ENCODE measurements at places on chromosomes 13 and 19.
A peak's percentile ranks its signal among the peaks of the same experiment; 100 is the strongest.

DNA sequence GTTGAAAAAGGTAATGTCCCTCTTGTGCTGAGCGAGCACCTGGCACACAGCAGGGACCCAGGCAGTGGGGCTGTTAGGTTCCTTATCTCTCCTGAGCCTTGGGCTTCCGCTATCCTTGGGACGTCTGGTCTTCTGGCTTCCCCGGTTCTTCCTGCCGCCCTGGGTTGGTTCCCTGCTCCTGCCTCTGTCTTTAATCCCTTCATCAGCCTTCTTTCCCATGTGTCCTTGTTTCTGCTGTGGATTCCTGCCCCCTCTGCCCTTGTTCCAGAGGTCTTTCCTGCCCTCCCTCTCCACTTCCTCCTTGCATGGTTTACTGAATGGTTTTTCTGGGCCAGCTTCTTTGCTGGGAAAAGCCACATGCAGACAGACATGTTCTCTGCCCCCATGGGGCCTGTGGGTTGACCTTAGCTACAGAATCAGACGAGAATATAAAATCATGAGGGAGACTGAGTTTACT lies 2.6 kb downstream of the EPN1 start:
- DNase-seq = no peak

- DNase-seq = no peak
Observed at GRCh38 chr13:74678308-74678965, 544.2 kb upstream of the KLF12 start.

GRCh38 chr19:14450168-14450874 lies 17.2 kb downstream of the PKN1 start:
- no peak for DNase-seq

DNA sequence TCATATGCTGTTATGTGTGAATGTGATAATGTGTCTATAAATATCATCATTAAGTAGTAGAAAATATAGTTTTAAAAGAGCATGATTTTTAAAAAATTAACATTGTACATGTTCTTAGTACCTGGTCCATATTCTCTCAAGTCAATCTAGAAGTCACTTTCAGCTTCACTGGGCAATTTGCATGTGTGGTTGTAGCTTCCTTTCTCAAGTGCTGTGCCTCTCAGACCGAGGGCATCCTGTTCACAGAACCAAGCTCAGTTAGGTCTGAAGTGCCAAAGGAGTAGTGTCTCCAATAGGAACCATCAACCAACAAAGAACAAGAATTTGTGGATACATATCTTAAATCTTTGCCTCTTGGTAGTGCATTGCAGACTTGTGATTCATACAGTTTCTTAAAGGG lies 541.8 kb upstream of the SLC10A2 start:
- no peak for DNase-seq

- no peak for DNase-seq
Observed at GRCh38 chr13:102792396-102792795, 6.4 kb downstream of the POGLUT2 start.

- DNase-seq = no peak
Observed at GRCh38 chr19:55101261-55101660, 16.2 kb downstream of the PPP1R12C start.

DNA sequence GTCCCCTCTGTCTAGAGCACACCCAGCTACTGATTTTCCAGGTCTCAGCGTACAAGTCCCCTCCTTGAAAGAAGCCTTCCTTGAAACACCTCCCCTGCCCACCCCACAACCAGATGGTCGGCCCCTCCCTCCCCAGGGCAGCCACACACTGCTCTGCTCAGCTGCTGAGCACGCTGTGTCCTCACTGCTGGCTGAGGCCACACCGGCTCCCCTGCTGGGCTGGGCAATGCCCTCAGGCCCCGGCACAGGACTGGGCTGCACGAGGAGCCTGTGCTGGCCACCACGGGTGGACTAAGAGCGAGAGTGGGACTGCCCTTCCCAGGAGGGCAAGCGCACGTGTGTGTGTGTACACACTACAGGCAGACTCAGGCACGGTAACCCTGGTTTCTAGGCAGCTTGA lies 11.8 kb upstream of the RSPH6A start:
- DNase-seq = no peak

- no peak for DNase-seq
Observed at GRCh38 chr13:99976575-99976974, 5.0 kb upstream of the ZIC5 start.

DNA sequence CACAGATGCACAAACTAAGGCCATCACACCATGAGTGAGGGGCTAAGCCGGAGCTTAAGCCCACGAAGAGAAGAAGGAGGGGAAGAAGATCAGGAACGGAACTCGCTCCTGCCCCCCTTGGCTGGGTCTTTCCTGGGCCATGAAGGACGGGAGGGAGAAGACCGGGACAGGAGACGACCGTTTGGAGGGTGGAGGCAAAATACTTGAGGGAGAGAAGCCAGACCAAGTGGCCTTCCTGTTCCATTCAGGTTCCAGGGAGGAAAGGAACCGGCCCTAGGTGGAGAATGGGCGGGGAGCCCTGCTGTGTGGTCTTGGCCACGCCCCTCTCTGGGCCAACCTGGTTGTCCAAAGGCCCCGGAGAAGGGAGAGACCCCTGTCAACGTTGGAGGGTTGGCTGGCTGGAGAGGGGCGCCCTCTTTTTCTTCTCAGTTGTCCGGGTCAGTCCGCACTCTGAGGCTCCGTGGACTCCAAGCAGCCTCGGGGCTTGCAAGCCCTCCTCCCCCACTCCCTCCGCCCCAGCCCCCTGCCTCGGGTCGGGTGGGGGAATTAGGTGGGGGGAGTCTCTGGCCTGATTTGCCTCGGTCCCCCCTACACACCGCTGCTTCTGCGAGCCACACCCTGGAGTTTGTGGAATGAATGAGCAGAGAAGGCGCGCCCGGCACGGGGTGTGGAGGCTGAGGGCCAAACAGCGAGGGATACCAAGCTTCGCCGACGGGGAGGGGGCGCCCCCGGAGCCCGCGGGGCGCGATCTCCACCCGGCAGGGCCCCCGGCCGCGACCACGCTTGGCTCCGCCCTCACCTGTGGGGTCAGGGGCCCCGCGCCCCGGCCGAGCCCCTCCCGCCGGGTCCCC lies 757 bp downstream of the FBN3 start:
- DNase-seq = no peak

- DNase-seq = no peak
Observed at GRCh38 chr13:44801990-44802389, 187.3 kb downstream of the NUFIP1 start.

DNA sequence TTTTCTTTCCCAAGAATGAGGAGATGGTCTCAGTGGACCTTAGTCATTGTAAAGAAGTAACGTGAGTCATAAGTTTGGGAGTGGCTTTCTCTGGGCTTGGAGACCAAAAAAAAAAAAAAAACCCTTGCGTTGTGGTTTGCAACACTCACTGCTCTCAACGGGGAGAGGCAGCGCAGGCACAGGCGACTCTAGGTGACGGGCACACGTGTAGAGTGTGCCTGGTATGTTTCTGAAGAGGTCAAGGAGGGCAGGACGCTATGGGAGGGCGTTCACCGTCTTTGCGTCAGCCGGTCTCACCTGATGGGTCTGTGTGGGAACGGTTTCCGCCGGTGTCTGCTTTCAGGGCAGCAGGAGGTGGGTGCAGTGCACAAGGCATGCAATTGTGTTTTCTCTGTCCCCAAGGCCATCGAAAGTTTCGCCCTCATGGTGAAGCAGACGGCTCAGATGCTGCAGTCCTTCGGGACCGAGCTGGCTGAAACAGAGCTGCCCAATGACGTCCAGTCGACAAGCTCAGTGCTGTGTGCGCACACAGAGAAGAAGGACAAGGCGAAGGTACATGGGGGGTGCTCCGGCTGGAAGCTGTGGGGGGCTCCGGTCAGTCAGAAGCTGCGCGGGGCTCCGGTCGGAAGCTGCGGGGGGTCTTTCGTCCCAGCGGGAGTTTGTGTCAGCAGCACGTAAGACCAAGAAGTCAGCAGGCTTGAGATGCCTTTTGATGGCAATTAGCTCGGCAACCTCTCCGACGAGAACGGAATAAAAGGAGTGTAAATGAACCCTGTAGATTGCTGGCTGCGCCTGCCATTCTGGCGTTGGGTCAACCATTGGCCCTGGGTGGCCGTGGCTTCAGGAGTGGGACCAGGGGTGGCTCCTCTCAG lies 40.8 kb upstream of the F7 start:
- no peak for DNase-seq

GRCh38 chr13:26186995-26187394 lies 35.1 kb downstream of the RNF6 start:
- DNase-seq = no peak

DNA sequence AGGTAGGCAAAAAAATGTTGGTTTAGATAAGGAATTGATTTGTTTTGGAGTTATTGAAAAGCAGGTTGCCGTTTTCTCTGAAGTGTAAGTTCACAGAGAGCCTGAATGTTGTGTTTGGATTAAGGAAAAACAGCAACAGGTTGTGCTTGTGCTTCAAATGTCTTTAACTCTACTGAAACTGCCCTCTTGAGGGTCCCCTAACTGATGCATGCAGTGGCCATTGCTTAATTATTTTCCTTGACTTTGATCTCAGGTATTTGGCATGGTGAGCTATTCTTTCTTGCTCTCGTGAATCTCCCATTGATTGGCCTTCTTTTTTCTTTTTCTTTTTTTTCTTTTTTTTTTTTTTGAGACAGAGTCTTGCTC lies 3.2 kb downstream of the GARRE1 start:
- no peak for DNase-seq

- DNase-seq = peak; percentile 3
Observed at GRCh38 chr13:64765636-64766035, 2464.5 kb downstream of the PCDH9 start.

DNA sequence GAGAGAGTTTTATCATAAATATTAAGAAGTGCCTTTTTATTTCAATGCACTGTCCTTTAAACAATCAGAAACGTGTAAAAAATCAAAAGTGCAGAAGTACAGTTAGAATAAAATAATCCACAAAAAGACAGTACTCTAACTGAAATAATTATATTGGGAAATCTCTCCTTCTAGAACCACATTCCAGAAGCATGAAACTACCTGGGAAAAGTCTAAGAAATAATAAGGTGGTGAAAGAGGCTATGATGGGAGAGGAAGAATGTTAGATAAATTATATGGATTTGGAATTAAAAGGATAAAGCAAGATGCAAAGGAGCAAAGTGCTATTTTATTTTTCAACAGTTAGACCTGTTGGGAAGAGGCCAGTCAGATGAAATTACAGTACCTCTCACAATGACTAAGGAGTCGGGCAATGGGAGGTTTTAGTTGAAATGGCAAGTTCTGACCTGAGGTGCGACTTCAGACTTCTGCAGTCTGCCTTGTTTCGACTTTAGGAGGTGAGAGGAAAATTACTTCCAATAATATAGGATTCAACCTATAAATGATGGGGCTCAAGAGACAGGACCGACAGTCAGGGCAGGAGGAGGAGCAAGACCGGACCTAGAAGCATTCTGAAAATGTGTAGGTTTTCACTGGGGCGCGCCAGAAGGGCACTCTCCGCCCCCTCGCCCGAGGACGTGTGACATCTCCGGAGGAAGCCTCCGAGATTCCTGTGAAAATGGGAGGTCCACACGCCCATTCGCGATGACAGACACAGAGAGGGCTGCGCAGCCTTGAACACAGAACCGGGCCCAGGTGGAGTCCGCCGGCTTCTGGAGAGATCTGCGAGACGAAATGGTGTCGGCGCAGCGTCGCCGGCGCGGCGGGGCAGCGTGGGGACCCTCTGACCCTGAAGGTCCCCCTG lies 717 bp downstream of the SPRYD7 start:
- peak; percentile 25 for DNase-seq

DNA sequence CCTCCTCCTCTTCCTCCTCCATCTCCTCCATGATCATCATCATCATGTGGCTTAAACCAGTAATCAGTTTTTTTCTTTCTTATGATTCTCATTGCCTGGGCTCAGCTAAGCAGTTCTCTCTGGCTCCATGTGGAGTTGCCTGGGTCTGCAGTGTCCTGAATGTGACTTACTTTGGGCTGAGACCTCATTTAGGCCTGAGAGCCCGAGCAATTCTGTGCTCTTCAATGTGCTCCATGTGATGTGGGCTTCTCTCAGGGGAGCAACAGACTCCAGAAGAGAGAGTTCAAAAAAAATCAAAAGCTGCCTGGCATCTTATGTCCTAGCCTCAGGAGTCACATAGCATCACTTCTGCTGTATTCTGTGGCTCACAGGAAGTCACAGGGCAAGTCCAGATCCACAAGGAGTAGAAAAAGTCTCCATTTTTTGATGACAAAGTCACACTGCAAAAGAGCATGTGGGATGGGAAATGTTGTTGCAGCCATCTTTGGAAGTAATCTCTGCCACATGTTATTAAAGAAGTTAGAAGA lies 128.7 kb downstream of the MAB21L1 start:
- no peak for DNase-seq

DNA sequence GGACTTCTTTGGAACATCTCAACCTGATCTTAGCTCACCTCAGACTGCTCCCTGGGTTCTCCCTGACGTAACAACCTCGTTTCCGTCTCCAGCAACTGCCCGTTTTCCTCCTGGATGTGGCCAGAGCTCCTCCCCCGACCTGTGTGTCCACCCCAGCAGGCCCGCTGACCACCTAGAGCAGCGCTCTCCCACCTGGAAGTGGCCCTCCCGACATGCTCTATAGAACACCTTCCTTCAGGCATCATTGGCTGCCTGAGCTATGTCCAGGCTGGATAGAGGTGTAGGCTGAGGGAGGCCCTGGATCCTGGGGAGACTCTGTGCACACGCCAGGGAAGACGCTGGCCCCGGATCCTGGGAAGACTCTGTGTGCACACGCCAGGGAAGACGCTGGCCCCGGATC lies 81.3 kb downstream of the TEX29 start:
- DNase-seq = no peak

GRCh38 chr13:78592584-78592983 lies 10.8 kb downstream of the POU4F1 start:
- DNase-seq = peak; percentile 11

- DNase-seq = no peak
Observed at GRCh38 chr13:41693434-41693833, 236.1 kb downstream of the RGCC start.

All from NCI-H446 (cell line).